AML-193 (cell line): ENCODE measurements at places on chromosomes 12 and 14.

- DNase-seq = no peak
Observed at GRCh38 chr14:81946375-81946774, 412.7 kb upstream of the SEL1L start.

GRCh38 chr14:71061458-71061857 lies 154.2 kb downstream of the PCNX1 start:
- no peak for DNase-seq

DNA sequence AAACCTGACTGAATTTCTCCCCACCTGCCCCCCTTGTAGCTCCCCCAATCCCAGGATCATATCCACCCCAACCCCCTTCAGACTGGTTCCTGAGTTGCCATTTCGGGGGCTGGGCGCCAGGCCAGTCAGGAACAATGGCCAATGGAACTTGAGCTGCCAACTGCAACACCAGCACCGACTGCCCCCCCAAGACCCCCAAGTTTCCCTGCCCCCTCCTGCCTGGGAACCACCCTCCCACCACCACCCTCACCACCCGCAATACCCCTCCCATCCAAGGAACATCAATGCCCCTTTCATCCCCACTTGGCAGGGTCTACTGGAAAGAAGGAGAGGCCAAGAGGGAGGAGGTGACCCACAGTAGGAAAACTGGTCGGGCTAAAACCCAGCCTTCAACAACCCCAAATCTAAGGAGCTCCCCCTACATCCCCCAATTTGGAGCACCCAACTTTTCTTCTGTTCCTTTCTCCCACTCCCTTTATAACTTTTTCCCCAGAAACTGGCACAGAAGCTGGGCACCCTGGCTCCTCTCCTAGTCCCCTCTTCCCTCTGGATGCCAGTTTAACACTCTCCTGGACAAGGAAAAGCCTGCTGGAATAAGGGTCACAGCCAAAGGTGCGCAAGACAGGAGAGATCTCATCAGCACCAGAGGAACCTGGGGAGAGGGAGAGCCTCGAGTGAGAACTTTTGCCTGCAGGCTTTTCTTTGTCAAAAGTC lies 1.6 kb upstream of the NDRG2 start:
- DNase-seq = no peak

- DNase-seq = no peak
Observed at GRCh38 chr14:60089221-60089620, 2.5 kb upstream of the PCNX4 start.

DNA sequence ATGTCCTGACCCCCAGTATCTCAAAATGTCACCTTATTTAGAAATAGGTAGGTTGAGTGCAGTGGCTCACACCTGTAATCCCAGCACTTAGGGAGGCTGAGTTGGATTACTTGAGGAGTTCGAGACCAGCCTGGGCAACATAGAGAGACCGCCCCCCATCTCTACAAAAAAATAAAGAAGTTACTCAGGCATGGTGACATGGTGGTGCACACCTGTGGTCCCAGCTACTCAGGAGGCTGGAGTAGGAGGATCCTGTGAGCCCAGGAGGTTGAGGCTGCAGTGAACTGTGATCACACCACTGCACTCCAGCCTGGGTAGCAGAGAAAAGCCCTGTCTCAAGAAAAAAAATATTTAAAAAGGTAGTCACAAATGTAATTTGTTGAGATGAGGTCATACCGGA lies 27.9 kb upstream of the RBM19 start:
- no peak for DNase-seq

DNA sequence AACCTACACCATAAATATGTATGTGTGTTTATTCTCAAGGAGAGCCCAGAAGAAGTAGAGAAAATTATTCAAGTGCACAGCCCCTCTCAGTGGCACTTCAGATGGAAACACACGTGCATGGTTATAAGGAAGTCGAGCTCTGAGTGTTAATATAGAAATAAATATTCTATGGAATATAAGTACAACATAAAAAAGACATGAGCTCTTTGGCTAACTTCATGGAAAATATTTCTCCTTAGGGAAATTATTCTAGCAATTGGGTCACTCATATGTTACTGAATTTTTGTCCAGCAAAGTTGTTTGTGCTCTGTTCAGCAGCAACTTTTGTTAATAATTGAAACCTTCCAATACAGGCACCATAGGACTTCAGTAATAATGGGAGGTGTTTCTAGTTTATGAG lies 939.0 kb downstream of the LRFN5 start:
- no peak for DNase-seq
